ENCODE measurements at places on chromosomes 3 and 15. TPM values are rescaled to one million over a fixed set of nuclear protein-coding genes. Genes with fewer than 3 reads are reported as not detected.

Gene AADACL2
- not detected for polyA plus RNA-seq

Gene SLC12A8
- polyA plus RNA-seq: 3.0 TPM

Gene CSTA
- not detected for polyA plus RNA-seq

Gene SLC28A1
- not detected for polyA plus RNA-seq

Gene FAH
- polyA plus RNA-seq: 7.5 TPM

Gene CELF6
- polyA plus RNA-seq: 3.5 TPM

Gene SH2D7
- not detected for polyA plus RNA-seq

Gene MST1R
- polyA plus RNA-seq: not detected

Gene CSPG5
- polyA plus RNA-seq: 1.7 TPM

Gene GASK1A
- 2.2 TPM for polyA plus RNA-seq

Gene ITPKA
- polyA plus RNA-seq: 44.5 TPM

Gene CHCHD4
- 16.9 TPM for polyA plus RNA-seq

Gene CLDN18
- polyA plus RNA-seq: not detected

Gene GOLGA8S
- polyA plus RNA-seq: 0.19 TPM

Gene RASA2
- polyA plus RNA-seq: 3.2 TPM

Gene TERC
- polyA plus RNA-seq: not detected

Gene HDC
- 2.6 TPM for polyA plus RNA-seq

Gene RTP1
- polyA plus RNA-seq: not detected

Measured in Purkinje cell (primary cell).